ENCODE measurements at places on chromosomes 2 and 18.

GRCh38 chr18:36176711-36177110 lies 10.6 kb upstream of the MOCOS start:
- no peak for DNase-seq

- peak; percentile 87 for DNase-seq
Observed at GRCh38 chr2:199455545-199456382, 2.0 kb downstream of the SATB2 start.

DNA sequence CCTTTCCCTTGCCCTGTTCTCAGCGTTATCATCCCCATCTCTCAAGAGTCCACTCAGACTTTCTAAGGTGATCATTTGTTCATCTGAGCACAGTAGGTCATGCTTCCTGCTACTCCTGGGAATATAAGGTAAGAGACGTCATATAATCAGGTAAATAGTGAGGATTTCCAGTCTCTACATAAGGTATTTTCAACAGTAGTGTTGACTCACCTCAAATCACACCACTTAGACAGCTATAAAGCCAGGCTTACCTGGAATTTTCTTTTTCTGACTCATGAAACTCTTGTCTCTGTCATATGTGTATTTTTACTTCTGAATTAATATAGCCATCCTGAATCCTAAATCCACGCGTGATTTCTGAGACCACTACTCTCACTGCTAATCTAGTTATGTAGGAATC lies 443.2 kb downstream of the ARHGAP15 start:
- no peak for DNase-seq

DNA sequence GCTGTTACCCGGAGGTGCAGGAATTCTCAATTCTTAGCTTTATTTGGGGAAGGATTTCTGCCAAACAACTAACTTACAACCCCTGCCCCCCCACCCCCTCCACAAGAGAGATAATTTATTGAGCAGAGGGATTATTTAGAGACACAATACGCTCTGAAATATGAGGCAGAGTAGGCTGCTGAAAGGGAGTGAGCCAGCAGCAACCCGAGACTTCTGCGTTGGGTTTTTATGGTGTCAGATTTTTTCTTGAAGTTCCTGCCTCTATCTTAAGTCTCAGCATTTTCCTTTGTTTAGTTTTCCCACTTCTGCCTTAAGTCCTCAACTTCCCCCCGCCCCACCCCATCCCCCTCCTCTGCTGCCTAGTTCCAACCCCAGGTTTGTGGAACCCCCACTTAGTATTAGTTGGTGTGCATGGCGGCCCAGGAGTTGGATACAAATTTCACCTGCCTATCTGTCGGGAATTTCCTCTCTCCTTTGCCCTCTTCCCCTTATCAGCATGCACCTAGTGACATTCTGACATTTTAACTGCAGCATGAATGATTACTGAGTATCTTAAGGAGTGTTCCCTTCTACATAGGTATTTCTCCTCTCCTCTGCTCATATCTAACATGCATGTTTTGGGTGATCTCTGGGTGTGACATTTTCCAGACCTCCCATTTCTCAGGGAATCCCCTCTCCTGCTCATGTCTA lies 1635.9 kb upstream of the LRRTM1 start:
- DNase-seq = no peak

DNA sequence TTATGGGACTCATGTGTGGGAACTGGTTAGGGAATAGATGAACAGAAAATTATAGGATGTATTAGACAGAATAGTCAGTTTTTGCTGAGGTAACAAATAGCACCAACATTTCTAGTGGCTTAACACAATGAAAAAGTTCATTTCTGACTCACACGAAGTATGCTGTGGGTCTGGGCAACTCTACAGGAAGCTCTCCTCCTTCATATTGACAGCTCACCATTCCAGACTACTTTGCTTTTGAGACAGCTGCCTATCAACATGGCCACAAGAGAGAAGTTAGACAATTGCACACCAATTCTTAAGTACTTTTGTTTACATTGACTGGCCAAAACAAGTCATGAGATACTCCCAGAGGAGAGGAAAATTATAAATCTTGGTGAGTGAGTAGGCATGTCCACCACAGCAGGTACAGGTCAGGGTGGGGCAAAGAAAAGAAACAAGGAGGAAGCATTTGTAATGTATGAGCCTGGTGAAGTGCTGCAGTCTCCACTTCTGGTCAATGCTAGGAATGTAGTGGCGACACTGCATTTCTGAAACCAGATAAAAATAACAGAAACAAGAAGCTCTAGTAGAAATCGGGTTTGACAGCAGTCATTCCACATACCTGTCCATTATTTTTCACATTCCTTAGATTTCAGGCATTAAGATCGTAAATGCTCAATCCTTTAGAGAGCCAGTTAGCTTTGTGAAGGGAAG lies 141.6 kb downstream of the ICOS start:
- DNase-seq = no peak

DNA sequence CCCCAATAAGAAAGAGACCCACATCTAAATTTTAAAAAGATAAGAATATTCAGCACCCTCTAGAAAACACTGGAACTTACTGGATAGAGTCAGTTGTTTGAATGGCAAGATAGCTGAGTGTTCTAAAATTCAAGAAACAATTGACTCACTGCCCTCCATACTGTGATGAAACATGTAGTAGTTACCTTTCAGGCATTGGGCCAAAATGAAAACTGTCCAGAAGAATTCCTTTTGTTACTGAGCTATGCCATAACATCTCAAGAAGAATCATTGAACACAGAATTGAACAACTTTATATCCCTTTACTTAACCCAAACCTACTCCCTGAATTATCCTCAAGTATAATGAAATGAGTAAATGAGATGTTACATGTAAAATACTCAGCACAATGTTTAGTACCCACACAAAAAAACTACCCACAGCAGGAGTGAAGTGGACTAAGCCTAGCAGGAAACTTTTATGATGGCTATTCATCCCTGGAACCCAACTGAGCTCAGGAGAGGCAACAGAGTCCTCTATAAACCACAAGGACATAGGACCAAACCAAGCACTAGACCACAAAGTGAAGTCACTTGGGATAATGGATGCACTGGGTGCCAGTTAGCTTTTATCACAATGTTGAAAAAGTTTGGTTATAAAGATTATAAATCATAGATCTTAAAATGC lies 32.7 kb downstream of the RBM43 start:
- no peak for DNase-seq

GRCh38 chr2:240032406-240033329 lies 2.4 kb upstream of the OR6B2 start:
- DNase-seq = no peak

- DNase-seq = no peak
Observed at GRCh38 chr18:60675801-60676200, 303.2 kb upstream of the MC4R start.

DNA sequence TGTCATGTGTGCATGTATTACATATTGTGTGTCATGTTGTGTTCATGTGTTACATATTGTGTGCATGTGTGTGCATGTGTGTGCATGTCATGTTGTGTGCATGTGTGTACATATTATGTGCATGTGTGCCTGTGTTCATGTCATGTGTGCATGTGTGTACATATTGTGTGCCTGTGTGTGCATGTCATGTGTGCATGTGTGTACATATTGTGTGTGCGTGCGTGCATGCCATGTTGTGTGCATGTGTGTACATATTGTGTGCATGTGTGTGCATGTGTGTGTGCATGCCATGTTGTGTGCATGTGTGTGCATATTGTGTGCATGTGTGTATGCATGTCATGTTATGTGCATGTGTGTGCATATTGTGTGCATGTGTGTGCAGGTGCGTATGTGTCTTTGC lies 267.1 kb downstream of the EIPR1 start:
- DNase-seq = no peak

- no peak for DNase-seq
Observed at GRCh38 chr2:101623031-101623521, 74.4 kb upstream of the MAP4K4 start.

DNA sequence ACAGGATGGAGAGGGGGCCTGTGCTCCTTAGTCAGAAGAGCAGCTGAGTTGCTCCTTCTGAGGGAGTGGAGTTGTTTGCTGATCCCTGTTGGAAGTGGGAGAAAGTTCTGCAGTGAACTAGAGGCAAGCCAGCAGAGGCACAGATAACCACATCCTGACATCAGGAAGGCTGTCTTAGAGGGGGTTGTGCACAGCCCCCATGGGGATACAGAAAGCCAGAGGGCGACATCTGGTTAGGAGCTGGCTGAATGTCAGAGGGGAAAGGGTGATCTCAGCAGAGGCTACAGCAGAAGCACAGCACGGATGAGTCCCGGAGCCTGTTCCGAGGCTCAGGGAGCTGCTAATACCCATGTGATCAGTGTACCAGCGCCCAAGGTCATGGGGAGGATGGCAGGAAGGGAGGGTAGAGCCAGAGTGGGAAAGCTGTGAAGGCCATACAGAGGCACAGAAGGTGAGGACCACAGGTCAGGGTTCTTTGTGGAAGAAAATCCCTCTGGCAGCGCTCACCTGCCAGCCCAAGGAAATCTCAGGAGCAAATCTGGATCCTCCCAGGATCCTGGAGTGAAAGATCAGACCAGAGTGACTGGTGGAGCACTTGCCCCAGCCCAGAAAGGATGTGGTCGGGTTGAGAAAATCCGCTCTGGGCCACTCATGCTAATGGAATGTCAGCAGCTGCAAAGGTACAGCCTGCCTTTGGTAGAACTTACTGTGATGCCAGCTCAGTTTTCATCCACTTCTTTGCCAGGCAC lies 111.8 kb downstream of the STPG4 start:
- peak; percentile 94 for DNase-seq

DNA sequence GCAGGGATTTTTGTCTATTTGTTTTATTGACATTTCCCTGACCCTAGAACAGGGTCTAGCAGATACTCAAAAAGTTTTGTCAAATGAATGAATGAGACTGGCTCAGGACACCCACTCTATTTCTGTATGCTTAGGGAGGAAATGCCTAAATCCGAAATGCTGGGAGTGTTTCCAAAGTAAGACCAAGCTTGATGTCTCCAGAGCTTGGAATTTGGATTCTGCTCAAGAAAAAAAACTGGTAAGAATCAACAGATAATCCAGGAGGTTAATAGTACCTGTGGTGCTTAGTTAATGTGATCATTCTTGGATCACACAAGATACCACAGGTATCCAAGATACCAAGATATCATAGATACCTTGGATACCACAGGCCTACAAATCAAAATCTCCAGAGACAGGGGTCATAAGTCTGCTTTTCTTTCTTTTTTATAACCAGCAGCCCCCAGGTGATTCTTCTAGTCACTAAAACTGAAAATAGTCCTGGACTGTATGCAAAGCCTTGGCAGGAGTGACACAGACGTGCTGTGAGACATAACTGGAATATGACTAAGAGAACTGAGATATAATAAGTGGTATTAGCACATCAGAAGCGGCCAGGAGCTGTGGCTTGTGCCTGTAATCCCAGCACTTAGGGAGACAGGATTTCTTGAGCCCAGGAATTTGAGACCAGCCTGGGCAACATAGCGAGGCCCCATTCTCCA lies 39.9 kb upstream of the SP3 start:
- peak; percentile 66 for DNase-seq

- peak; percentile 49 for DNase-seq
Observed at GRCh38 chr2:163157891-163158496, 319.4 kb upstream of the KCNH7 start.

DNA sequence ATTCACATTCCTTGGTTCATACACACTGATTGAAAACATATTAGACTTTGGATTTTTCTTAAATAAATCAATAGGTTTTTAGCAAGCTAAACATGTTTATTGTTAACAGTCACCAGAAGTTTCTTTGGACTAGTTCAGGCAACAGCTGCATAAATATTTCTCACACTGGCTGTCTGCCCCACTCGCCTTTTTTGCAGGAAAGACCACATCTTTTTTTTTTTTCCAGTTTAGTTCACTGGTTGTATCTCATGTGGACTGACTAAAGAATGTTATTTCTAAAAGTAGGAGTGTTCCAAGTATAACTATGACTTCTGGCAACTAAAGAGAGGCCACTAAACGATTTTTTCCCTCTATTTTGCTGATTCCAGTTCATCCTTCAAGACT lies 31.1 kb downstream of the SLC40A1 start:
- DNase-seq = no peak

DNA sequence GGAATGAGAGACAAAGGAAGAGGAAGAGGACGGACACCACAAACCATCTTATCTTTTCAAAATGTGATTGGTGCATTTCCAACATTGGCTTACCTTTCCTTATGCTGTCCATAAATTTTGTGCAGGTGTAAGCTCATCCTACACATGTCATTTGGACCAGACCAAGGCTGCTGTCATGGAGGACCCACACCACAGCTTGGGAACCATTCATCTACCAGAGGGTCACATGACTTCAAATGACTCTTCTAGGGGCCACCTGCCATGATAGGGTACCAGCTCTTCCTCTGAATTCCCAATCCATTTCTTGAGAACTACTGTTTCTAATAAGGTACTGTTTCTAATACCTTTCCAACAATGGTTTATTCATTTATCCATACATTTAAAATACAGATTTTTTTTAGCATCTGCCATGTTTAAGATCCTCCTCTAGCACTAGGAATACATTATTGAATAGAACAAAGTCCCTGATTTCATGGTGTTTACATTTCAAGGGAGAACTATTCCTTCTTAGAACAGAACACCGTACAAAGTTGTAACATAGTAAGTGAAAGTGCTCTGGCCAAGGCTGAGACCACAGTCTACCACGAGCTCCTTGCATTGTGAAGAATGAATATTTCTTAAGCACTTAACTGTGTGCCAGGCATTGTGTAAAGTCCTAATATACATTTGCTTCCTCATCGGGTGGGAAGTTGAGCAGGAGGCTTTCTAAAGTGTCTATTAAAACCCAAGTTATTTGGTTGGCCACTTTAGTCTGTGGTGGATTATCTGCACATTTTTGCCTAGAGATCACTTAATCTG lies 246.1 kb upstream of the FN1 start:
- DNase-seq = no peak

DNA sequence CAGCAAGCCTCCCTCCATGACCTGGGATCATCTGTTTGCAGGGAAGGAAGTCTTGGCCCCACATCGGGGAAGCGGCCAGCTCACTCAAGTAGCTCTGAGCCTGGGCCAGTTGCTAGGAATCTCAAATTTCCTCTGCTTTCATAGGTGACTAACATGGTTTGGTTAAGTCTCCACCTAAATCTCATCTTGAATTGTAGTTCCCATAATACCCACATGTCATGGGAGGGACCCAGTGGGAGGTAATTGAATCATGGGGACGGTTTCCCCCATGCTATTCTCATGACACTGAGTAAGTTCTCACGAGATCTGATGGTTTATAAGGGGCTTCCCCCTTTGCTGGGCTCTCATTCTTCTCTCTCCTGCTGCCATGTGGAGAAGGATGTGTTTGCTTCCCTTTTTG lies 75.2 kb downstream of the LBH start:
- no peak for DNase-seq

- DNase-seq = no peak
Observed at GRCh38 chr2:27390822-27391679, 10.5 kb upstream of the ZNF513 start.

- no peak for DNase-seq
Observed at GRCh38 chr2:30705711-30706533, 101.3 kb downstream of the CAPN13 start.

GRCh38 chr2:196046123-196046917 lies 22.3 kb downstream of the DNAH7 start:
- peak; percentile 32 for DNase-seq
